Heart left ventricle (tissue), 16 donors: ENCODE measurements at places on chromosomes 5 and 9. TPM values are rescaled to one million over a fixed set of nuclear protein-coding genes. Genes with fewer than 3 reads are reported as not detected.

PCDHGB6 gene
- total RNA-seq, result 4.1 TPM

S1PR3 gene
- 35.0 TPM for total RNA-seq

CHSY3 gene
- total RNA-seq, result 1.0 TPM

PDZD2 gene
- total RNA-seq, result 80.6 TPM

GFPT2 gene
- 33.9 TPM for total RNA-seq
